ENCODE measurements at places on chromosomes 12 and 14.
A peak's percentile ranks its signal among the peaks of the same experiment; 100 is the strongest.

GRCh38 chr14:97221572-97222285 is 424.5 kb downstream of the VRK1 start:
- no peak for DNase-seq

DNA sequence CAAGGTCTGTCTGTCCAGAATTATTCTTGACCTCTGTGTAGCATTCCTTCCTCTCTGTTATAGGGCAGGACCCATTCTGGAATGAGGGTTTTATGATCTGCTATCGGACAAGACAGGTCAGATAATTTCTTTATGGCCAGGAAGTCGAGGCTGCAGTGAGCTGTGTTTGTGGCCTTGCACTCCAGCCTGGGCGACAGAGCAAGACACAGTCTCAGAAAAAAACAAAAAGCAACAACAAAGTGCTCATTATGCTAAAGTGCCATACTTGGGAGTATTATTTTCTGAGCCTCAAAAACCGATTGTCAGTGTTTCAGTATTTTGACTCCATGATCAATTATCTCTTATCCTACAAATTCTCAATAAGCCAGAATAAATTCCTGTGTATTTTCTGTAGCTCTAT is 4.1 kb downstream of the CIPC start:
- DNase-seq, result no peak

GRCh38 chr12:6026998-6027397 is 81.9 kb upstream of the ANO2 start:
- no peak for DNase-seq

DNA sequence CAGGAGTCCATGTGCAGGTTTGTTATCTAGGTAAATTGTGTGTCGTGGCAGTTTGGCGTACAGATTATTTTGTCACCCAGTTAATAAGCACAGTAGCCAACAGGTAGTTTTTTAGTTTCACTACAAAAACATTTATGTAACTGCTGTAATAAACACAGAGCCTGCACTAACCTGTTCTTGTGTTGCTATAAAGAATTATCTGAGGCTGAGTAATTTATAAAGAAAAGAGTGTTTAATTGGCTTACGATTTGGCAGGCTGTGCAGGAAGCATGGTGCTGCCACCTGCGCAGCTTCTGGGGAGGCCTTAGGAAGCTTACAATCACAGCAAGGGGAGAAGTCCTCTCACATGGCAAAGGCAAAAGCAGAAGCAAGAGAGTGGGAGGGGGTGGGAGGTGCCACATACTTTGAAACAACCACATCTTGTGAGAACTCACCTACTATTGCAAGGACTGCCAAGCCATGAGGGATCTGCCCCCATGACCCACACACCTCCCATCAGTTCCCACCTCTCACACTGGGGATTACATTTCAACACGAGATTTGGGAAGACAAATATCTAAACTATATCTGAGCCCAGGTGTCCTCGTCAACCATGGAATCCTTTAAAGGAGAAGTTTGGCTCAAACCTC is 266.4 kb upstream of the GRIP1 start:
- DNase-seq, result no peak

DNA sequence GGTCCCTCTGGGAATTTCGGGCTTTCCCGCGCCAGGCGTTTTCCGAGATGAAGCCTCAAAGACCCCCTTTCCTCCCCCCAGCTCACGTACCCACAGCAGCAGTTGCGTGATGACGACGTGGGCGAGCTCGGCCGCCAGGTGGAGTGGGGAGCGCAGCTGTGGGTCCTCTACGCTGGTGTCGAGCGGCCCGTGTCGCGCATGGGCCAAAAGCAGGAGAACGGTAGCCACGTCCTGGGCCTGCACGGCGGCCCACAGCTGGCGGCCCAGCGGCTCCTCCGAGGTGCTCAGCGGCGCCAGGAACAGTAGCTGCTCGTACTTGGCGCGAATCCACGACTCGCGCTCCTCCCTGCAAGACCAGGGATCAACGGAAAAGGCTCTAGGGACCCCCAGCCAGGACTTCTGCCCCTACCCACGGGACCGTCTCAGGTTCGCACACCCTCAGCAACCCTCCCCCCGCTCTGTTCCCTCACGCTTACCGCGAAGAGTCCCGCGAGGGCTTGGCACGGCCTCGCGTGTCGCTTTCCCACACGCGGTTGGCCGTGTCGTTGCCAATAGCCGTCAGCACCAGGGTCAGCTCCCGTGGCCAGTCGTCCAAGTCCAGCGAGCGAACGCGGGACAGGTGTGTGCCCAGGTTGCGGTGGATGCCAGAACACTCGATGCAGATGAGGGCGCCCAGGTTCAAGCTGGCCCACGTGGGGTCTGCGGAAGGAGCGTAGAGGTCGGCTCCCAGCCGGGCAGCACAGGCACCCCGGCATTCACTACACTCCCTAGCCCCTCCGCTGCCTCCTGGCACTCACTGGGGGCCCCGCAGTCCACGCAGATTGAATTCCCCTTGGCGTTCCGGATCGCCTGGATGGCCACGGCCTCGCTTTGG is 11.4 kb downstream of the AGAP2 start:
- no peak for DNase-seq

DNA sequence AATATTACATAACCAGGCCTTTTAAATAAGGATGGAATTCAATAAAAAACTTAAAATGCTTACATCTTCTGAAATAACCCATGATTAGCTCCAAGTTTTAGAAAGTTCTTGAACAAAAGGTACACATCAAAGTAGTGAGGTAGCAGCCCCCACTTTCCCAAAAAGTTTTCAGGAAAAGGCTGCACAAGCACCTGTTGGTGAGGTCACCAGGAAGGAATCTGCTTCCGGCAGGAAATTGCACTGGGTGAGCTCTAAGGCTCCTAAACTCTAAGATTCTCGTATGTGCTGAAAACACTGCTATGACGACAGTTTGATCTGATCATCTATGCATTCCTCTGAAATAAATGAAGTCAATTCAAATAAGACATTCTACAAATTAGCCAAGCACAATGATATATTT is 34.3 kb upstream of the TTC7B start:
- no peak for DNase-seq

- no peak for DNase-seq
These were observed 212.5 kb downstream of the CHST11 start for GRCh38 chr12:104669089-104669721.

GRCh38 chr12:91225316-91225715 is 42.7 kb upstream of the DCN start:
- no peak for DNase-seq

- DNase-seq, result no peak
These were observed 111.3 kb downstream of the DENND5B start for GRCh38 chr12:31479516-31480210.

DNA sequence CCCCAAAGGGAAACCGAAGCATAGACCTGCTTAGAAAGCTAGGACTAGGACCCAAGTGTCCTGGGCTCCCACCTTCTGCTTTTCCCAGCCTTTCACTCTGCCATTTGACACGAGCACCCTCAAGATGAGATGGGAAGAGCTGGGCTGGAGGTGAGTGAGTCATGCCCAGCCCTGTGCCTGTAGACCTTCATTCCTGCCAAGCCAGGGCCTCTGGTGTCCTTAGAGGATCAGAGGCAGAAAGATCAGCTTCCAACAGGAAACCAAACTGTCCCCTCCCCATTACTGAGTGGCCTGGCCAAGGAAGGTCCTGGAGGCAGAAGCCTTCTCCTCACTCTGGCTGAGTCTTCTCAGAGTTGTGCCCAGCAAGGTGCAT is 3.5 kb downstream of the TMEM63C start:
- no peak for DNase-seq

DNA sequence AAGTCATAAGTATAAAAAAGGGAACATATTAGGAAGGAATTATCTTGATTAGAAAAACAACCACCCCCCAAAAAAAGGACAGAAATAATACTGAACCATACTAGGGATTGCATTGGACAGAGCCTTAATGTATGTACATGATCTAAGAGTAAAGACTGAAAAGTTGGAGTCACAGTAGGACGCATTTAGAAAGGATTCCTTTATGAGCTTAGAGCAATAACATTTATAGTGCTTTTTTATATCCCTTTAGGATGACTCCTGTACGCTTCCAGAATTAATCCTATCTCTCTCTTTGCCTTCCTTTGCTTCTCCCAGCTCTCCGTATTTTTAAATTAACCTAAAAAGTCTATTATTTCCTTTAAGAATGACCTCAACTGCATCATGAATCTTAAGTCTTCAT is 75.3 kb downstream of the PTPRR start:
- no peak for DNase-seq

DNA sequence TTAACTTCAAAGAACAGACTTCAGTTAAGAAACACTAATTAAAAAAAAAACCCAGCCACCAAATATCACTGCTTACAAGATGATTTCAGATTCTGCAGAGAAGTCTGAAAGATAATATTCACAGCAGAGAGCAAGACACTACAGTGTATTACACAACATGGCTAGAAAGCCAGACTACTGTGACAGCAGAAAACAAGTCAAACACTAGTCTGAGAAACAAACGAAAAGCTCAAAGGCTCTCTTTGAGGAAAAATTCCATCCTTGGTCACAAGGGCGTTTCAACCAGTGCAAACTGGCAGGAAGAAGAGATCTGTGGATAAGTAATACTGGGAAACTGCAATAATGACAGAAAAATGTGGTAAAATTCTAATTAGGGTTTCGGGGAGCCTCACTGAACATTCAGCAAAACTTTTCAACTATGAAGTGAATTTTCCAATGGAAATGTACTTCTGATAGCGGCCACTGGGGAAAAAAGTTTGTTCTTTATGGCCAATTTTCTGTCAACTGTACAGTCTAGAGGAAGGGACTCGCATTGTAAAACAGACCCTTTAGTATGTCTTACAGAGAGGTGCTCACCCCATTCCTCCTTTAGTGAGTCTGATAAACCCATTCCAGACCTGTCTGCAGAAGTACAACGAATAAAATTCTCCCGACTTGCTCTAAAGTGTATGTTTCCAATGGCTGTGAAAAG is 50.4 kb downstream of the ACADS start:
- no peak for DNase-seq

DNA sequence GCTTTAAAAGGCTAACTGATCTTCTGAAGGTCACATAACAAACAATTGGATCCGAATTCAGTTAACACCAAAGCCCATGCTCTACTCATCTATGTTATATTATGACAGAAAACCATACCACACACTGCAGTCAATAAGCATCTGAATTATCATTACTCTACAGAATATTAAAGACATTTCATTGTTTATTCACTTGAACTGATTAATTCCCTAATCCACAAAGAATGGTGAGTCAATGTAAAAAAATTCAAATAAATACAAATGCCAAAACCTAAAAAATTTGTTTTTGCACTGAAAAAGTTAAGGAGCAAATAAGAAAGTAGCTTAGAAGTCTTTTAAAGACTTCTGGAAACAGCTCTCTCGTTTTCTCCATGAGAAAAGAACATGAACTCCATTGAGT is 13.7 kb downstream of the NID2 start:
- DNase-seq, result no peak

DNA sequence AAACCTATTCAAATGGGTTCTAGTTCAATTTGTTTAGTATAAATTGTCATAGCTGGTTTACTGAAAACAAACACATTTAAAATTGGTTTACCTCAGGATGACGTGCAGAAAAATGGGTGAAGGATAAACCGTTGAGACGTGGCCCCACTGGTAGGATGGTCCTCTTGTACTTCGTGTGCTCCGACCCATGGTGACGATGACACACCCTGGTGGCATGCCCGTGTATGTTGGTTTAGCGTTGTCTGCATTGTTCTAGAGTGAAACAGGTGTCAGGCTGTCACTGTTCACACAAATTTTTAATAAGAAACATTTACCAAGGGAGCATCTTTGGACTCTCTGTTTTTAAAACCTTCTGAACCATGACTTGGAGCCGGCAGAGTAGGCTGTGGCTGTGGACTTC is 8.3 kb downstream of the CALM1 start:
- no peak for DNase-seq

GRCh38 chr14:101827286-101827685 is 65.8 kb downstream of the PPP2R5C start:
- DNase-seq, result no peak

GRCh38 chr12:124992874-124993625 is 395 bp upstream of the BRI3BP start:
- peak; percentile 80 for DNase-seq

DNA sequence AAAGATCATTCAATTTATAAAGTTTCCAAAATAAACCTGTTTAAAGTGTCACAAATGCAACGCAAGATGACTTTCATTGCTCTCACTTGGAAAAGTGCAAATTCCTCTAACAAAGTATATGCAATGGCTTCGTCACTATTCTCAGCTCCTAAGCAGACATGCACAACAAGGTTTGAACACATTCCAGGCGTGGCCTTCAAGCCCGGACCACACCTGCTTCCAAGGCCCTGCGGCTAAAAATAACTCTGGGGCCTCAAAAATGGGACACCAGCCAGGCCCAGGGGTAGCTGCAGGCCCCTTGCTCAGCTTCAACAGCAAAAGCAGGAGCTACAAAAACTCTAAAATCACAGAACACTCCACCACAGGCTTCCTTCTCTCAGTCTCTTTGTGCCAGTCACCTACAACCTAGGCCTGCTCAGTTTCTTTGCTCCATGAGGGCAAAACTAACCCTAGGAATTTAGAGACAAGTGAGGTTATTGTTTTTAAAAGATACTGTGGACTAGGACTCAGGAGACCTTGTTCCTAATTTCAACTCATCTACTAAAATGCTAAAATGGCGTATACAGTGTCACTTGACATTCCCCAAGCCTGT is 29.3 kb downstream of the DUSP16 start:
- no peak for DNase-seq

DNA sequence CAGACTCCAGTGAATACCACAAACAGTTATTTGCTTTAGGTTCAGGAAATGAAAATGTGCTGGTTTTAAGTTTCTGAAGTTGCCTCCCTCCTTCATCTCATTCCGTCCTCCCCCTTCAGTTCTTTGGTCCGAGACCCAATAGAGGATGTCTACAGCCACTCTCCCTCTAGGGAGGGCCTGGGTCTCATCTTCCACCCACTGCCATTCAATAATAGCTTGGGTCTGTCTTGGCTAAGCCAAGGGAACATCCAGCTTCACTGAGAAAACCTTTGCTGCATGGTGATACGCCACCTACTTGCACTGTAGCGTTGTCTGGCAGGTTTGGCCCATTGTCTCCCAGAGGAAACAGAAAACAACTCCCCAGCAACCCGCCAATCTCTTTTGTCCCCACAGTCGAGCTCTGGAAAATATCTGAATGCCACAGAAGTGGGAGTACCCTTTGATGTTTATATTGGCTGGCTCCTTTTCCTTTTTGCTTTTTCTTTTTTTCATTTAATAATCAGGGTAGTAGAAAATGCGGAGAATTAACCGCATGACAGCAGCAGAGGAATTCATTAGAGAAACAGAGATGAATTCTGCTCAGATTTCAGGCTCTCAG is 380.1 kb downstream of the RAD51B start:
- no peak for DNase-seq

GRCh38 chr12:14768823-14769405 is 34.4 kb downstream of the WBP11 start:
- DNase-seq, result peak; percentile 26

- DNase-seq, result no peak
These were observed 238.9 kb upstream of the LMO3 start for GRCh38 chr12:16844875-16845274.

DNA sequence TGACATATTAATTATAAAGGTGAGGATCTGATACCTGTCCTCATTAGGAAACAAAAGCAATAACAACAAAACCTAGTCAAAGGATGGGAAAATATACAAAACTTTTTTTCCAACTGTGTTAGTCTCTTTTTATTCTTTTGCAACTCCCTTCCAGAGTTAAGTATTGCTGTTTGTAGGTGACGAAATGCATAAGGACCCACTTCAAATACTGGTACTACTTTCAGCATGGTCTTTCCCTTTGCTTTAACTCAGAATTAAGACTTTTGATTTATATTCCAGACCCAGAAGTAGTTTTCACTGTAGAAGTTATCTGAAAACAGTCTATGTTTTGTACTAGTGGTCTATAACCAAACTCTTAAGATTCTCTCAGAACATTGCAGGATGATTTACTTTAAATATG is 34.1 kb upstream of the ABCC9 start:
- DNase-seq, result no peak
